ENCODE measurements at places on chromosomes 1 and 21.

- no peak for DNase-seq
Observed at GRCh38 chr21:33286600-33287456, 20.7 kb downstream of the IL10RB start.

GRCh38 chr1:167219194-167219593 is 1.5 kb upstream of the POU2F1 start:
- no peak for DNase-seq

DNA sequence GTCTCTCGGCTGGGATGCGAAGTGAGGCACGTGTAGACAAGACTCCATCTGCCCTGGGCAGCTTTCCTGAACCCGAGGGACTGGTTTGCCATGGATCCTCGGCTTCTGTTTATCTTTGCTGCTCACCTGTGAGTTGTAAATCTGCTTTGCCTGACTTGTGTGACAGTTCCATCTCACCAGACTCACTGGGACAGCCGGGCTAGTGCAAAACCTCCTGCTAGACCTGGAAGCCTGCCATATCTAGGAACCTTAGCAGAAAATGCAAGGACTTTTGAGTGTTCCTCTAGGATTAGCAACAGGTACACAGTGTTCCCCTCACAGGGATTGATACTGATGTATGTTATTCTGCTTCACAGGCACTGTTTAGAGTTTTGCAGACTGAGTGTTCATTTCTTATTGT is 218.6 kb downstream of the URB2 start:
- no peak for DNase-seq

- no peak for DNase-seq
Observed at GRCh38 chr1:96424877-96425276, 296.7 kb upstream of the PTBP2 start.

DNA sequence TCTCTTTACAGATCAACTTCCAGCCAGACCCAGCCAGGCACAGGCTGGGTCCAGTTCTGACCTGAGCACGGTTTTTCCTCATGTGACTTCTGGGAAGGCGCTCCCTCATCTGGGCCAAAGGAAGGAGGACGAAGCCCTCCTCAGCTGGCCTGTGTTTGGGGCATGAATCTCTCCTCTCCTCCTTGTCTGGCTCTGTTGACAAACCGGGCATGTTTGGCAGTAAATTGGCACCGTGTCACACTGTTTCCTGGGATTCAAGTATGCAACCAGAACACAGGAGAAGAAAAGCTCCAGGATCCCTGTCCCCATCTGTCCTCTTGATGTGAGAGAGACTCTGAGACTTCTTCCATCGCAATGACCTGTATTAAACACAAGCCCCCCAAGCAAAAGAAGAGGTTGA is 18.3 kb downstream of the NECAP2 start:
- DNase-seq: no peak

DNA sequence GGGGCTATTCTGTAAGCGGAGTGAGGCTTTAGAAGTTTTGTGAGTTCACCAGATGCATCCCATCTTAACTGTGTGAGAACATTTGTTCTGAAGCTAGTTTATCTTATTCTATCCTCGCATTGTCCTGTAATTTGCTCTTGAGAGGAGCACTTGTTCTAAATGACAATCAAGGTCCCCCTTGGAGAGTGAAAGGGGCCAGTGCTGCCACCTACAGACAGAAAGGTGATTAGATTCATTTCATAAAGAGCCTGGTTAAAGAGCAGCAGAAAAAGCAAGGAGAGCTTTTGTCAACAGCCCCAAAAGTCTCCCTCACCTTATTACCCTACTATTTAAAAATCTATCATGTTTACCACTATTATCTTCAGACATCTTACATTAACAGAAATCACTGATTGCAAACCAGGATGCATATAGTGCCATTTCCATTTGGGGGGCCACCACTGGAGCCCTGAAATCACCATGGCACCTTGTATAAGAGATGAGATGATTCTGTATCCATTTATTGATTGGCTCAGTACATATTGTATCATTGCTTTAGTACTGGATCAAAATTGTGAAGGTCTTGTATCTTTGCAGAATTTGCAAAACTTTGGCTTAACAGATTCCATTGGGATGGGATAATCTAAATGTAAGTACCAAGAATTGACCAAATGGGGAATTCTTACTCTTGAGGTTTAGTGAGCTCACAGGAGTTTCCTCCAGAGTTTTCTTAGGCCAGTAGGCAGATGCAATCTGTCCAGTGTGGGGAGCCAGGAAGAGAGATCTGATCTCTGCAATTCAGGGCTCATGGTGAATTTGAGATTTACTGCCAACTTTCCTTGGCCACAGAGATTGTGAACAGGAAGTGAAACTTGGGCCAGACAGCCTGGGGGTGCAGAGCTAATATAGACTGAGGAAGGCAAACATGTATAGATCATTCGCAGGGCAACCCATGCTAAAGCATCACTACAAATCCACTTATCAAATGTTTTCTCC is 64.3 kb upstream of the TRABD2B start:
- peak; percentile 4 for DNase-seq

GRCh38 chr1:98045211-98045766 is 124.5 kb upstream of the DPYD start:
- DNase-seq: no peak

GRCh38 chr21:14825514-14825974 is 239.3 kb downstream of the NRIP1 start:
- DNase-seq: no peak

DNA sequence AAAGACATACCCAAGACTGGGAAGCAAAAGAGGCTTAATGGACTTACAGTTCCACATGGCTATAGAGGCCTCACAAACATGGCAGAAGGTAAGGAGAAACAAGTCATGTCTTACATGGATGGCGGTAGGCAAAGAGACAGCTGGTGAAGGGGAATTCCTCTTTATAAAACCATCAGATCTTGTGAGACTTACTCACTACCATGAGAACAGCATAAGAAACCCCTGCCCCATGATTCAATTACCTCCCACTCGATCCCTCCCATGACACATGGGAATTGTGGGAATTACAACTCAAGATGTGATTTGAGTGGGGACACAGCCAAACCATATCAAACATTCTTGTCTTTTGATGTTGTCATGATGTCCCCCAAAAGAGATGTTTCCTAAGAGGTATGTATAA is 103.3 kb downstream of the DUSP10 start:
- no peak for DNase-seq

DNA sequence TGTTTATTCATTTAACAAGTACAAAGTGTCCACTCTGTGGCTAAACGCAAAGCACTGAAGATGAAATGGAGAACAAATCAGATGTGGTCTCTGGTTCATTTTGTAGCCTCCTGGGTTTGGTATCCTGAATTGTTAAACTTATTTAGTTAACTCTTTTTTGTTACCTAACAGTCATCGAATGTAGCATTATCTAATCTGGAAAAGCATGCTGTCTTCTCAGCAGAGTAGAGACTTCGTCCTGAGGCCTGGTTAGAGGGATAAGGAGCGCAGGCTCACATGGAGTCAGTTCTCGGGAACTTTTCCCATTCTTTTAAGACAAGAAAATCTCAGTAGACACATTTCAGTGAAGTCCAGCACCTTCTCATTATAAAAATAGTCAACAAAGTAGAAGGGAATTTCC is 33.1 kb upstream of the SH3D21 start:
- no peak for DNase-seq

DNA sequence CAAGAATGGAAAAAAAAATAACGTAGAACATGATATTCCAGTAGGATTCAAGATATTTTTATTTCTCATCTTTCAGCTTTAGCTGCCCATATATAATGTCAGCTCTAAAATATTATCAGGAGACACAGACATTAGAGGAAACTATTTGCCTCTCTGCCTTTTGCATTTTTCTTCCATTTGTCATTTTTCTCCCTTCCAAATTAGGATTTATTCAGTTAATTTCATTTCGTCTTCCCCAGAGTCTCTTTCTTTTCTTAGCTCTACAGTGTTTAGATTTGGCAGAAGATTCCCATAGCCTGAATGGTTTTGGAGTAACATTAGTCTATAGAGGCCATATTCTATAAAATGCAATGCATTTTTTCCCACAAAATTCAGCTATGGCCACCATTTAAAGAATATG is 5.1 kb upstream of the ENAH start:
- no peak for DNase-seq

- peak; percentile 14 for DNase-seq
Observed at GRCh38 chr1:227305894-227306626, 12.2 kb downstream of the CDC42BPA start.

- no peak for DNase-seq
Observed at GRCh38 chr1:60222360-60223115, 149.0 kb upstream of the C1orf87 start.

GRCh38 chr1:234881893-234882771 is 246.5 kb downstream of the TOMM20 start:
- no peak for DNase-seq

- no peak for DNase-seq
Observed at GRCh38 chr21:26449161-26449560, 123.9 kb downstream of the CYYR1 start.

- no peak for DNase-seq
Observed at GRCh38 chr1:203624341-203624712, 2.3 kb upstream of the ATP2B4 start.

DNA sequence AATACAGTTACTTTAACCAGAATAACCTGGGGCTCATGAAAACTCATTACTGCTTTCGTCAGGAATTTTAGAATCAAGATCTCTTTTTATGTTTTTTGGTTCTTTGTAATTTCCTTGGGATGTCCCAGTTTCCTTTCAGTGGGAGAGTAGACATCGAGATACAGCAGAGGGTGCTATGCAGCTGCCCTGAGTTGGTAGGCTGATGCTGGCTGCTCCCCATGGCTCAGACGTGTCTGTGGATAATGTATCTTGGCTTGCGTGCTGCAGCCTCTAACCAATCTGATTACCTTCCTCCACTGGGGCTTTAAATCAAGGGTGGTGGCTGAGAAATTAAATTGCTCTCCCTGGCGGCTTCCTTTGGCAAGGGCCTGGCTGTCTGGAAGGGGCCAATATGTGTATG is 253.7 kb downstream of the CACNA1E start:
- no peak for DNase-seq

GRCh38 chr1:212034516-212035122 is 738 bp downstream of the INTS7 start:
- DNase-seq: no peak

- DNase-seq: no peak
Observed at GRCh38 chr1:209621741-209622655, 30.2 kb downstream of the LAMB3 start.

DNA sequence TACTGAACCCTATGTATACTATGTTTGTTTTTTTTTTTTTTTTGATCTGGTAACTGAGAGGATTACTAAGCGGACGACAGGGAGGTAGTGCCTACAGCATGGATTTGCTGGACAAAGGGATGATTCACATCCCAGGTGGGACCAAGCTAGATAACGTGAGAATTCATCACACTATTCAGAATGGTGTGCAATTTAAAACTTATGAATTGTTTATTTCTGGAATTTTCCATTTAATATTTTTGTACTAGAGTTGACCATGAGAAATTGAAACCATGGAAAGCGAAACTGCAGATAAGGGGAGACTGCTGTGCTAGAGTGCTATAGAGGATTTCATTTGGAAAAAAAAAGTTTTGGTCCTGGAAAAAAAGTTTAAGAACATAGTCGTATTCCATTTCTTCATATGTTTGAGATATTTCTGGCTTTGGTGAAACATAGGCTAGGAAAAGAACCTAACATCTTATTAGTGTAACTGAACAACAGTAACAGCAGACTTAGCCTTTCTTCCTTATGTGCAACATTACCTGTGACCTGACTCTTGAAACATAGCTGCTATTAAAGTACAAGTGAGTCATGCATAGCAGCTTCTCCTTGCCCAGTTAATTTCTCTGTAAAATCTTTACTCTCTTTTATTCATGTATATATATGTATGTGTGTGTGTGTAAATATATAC is 202.5 kb downstream of the FGGY start:
- DNase-seq: no peak

DNA sequence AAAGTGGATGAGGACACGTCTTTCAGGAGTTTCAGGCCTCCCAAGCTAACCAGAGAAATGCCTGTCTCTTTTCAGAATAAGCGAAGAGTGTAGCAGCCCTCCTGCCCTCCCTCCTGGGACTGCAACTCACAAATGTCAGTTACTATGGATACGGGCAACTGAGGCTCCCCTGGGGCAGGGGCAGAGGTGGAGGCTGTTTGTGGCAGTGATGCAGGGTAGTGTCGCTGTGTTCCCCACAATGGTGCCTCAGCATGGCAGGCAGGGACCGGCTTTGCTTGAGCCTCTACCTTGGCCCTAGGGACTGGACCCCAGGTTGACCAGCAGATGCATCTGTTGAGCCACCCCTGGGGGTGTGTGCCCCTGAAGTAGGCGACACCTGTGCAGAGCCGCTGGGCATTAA is 10.2 kb downstream of the NFASC start:
- no peak for DNase-seq

DNA sequence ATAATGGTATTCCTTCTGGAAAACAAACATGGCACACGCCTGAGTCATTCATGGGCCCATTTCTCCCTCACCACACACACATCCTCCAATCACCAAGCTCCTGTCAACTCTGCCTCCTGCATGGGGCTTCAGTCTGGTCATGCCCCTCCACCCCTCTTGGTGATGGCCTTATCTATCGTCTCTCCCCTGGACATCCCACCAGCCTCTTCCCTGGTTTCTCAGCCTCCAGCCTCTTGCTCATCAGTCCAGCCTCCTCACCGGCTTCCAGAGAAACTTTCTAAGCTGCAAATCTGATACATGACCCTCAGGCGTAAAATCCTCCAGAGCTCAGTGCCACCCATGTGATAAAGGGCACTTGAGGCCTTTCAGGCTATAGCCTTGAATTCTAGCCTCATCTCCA is 243.9 kb downstream of the FOXD2 start:
- DNase-seq: no peak

DNA sequence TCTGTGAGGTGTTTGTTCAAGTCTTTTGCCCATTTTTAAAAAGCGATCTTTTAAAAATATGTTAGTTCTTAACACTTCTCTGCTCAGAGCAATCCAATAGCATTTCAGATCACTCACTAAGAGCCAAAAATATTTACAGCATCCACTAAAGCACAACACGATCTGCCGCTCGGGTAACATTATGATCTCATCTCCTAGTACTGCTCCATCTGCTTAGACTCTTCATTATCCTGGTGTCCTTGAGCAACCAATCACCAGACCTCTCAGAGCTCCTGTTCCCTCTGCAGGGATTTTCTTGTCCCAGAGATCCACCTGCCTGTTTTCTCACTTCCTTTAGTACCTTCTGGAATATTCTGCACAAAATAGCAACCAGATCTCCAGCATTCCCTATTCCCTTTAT is 235.3 kb upstream of the ESRRG start:
- DNase-seq: no peak

DNA sequence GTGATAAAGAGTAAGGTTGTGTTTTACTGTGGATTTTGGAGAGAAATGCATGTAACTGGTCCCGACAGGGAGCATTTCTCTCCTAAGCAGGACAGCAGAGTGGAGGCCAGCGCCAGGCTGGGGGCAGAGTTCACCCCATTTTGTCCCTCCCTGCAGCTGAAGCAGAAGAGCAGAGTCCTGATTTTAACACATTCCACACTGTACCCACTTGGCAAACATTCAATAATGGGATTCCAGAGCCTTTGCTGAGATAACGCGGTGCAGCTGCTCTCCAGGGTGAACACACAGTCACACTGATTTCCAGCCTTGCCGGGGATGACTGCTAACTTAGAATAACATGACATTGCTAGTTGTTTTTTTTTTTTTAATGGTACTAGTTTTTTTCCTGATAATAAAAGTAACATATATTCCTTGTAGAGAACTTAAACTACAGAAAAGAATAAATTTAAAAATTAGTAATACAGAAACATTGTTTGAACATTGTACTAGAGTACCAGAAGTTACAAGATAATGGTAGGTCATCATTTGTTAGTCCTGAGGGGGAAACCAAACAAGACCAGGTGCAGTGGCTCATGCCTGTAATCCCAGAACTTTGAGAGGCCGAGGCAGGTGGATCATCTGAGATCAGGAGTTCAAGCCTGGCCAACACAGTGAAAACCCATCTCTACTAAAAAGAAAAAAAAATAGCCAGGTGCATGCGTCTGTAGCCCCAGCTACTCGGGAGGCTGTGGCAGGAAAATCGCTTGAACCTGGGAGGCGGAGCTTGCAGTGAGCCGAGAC is 77.2 kb downstream of the SCCPDH start:
- DNase-seq: no peak

All from DMS79 (cell line).